ENCODE measurements at places on chromosomes 6 and 20. TPM values are rescaled to one million over a fixed set of nuclear protein-coding genes. Genes with fewer than 3 reads are reported as not detected.

GRCh38 chr20:51026269-51026668 lies 3.4 kb upstream of the KCNG1 start:
- no peak for DNase-seq

DNA sequence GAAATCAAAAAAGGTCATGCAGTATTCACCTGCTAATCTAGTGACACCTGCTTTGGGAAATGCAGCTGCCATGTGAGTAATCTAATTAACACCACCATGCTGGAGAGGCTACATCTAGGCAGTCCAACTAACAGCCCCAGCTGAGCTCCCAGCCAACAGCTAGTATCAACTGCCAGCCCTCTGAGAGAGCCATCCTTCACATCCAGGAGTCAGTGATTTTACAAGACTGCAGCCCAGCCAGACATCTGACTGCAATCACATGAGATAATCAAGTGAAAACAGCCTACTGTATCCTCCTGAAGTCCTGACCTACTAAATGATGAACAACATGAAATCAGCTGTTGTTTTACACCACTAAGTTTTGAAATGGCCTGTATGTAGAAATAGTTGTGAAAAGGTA lies 298.4 kb downstream of the TRDN start:
- no peak for DNase-seq

DNA sequence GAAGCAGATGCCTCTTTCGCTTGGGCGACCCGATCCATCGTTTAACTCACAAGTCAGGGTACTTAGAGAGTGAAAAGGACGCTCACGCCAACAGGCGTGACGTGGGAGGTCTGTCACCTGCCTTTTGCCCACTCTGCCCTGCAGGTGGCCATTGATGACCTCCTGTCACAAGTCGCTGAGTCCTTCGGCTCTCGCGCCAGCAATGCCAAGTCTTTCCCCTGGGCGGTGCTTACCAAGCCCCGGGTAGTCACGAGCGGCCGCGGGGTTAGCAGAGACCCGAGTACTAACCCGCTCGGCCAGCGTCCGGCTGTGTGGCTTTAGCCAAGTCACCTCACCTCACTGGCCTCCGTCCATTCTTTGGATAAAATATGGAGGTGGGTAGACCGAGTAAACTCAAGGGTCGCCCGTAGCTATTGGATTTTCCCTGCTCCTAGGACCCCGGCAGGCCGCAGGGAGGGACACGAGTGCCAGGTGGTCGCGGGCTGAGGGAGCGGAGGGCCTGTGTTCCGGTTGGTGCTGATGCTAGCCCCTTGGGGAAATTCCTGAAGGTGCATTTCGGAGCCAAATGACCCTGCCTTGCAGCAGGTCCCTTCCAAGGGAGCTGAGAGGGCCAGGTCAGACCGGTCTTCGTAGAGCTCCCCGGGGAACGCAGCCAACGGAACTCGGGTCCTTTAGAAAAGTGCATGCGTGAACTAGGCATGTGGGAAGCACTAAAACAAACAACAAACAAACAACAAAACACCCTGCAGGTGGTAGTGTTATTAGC lies 668 bp downstream of the PKIB start:
- DNase-seq, result no peak

GRCh38 chr6:169189686-169190085 lies 64.0 kb downstream of the THBS2 start:
- no peak for DNase-seq

DNA sequence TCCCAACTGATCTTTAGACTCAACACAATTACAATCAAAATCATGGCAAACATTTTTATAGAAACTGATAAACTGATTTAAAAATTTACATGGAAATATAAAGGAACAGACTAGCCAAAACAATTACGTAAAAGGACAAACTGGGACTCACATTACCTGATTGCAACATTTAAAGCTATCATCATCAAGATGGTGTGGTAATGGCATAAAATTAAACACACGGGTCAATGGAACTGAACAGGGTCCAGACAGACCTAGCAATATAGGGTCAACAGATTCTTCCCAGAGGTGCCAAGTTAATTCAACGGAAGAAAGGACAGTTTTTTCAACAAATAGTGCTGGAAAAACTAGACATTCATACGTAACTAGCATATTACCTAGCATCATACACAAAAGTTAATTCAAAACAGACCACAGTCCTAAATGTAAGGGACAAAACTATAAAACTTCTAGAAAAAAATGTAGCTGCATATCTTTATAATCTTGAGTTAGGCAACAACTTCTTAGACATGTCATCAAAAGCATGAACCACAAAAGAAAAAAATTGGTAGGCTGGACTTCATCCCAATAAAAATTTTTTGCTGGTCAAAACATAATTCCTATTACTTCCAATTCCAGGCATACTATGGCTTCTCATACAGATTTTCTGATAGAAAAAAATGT lies 147.4 kb upstream of the BEND6 start:
- no peak for DNase-seq

DNA sequence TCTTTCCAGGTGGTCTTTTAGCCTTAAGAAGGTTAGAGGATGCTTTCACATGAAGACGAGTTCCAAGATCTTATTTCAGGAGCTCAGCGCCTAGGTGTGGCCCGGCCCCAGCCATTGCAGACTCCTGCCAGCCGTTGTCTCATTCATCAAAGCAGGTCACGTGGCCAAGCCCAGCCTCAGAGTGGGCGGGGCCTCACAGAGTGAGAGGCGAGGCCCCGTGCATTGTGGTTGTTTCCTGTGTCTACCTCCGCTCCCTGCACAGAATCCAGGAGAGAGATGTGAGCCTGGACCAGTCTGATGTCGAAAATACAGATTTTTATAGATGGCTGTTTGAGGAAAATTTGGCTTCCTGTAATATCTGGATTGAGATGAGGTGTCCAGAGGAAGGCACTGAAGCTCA lies 49.2 kb upstream of the CST5 start:
- no peak for DNase-seq

DNA sequence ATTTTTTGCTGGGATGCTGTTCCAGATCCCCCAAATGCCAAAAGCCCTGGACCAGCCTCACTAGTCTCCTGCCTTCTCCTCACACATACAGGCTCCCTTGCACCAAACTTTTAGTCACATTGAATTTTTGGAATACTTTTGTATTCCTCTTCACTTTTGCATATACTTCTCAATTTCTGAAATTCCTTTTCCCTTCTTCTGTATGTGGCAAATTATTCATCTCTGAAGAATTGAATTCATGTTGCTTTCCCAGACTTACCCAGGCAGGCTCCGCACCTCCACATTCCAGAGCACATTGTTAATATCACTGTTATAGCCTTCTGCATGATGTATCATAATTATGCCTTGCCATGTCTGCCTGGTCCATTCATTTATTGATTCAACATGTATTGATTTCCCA lies 255.3 kb upstream of the POU3F2 start:
- no peak for DNase-seq

GRCh38 chr6:67594366-67594765 lies 1040.7 kb upstream of the ADGRB3 start:
- no peak for DNase-seq

- no peak for DNase-seq
These were observed 27.5 kb upstream of the AVP start for GRCh38 chr20:3111995-3112394.

The C20orf204 gene
- not detected for polyA plus RNA-seq

The NRSN1 gene
- not detected for polyA plus RNA-seq

The HLA-DRB1 gene
- 414 TPM for polyA plus RNA-seq

The RIPPLY2 gene
- polyA plus RNA-seq, result not detected
